ENCODE measurements at places on chromosomes 4 and X.

GRCh38 chrX:96424007-96424406 is 260.6 kb upstream of the DIAPH2 start:
- no peak for DNase-seq

- DNase-seq: no peak
Measured at GRCh38 chrX:130718137-130718536, 184.9 kb downstream of the ENOX2 start.

DNA sequence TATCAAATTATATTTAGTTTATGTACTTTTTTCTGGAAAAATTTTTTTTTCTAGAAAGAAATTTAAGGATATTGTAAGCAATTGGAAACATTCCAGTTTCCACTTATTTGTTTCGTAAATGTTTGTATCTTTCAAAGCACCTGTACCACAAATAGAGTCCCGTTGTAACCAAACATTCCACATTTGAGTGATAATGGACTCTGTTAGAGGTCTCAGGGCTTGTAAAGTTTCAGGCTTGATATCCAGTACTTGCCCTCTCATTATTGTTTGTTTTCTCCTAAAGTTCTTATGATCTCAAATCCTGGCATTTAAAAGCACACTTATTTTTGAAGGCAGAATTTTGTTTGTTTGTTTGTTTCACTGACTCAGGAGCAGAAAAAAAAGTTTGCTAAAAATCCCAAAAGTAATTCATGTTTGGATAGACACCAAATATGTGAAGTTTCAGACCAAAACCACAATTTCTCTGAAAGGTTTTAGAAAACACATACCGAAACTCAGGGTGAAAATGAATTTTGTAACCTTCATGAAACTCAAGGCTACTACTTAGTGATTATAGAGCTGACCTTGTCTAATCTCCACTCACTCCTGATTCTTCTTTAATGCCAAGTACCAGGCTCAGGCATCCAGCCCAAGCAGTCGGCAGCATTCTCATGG is 5.7 kb upstream of the TMEM192 start:
- no peak for DNase-seq

GRCh38 chr4:62571494-62571893 is 1371.4 kb downstream of the ADGRL3 start:
- DNase-seq: no peak

DNA sequence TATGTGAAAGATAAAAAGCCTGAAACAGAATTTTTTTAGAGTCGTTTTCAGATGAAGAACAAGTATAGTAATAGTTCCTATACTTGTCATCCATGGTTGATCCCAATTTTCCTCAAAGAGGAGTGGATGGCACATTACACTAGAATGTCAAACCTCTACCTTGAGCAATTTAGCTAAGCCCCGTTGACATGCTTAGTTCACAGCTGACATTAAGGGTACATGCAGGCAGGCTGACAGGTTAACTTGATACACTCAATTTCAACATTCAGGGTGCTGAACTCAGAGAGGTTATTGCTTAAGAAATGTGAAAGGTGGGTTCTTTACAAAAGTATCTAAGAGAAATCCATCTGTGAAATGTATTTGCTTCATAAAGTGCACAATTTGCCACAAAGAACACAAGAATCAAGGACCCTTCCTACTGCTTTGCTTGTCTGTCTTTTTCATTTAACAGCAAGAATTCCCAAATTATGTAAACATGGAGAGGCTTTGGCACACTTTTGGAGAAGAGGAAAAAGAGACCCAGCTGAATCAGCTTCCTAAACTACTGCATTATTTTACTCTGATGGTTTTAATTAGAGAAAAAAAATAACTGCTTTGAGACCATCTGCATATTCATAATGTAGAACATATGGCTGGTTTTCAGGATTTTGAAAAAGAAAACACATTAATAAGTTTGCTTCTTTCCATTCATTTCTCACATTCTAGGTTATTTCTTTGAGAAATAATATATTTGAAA is 122.5 kb upstream of the DDIT4L start:
- no peak for DNase-seq

DNA sequence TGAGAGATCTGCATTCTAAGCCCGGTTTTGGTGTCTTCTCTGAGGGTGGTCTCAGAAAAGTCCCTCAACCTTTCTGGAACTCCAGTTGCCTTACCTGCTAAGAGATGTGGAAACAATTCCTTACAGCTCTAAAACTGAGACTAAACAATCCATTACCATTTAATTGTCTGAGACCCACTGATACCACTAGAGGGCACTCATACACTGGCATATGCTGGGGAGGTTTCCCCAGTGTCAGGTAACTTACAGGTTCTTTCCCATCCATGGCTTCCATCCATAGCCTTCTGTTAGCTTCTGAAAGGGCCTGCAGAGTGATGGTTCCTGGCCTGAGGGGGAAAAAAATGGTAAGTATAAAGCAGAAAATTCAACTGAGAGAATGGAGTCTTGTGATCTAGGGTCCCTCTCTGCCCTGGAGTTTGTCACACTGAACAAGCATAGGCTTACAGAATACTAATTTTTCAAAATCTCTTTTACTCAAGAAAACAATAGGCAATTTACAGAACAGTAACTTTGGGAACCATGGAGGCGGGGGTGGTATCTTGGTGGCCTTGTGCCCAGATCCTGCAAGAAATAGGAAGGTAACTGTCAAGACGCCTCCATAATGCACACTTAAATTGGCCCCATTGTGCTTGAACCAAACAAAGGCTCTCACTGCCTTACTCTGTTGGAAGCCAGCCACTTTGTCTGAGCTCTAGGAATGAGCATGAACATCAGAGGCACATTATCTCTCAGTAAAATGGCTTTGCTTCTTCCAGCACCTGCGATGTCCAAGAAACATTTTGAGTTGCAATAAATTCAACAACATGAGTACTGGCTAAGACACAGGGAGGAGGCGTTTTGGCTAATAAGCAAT is 236.1 kb downstream of the OPHN1 start:
- DNase-seq: peak; percentile 29

DNA sequence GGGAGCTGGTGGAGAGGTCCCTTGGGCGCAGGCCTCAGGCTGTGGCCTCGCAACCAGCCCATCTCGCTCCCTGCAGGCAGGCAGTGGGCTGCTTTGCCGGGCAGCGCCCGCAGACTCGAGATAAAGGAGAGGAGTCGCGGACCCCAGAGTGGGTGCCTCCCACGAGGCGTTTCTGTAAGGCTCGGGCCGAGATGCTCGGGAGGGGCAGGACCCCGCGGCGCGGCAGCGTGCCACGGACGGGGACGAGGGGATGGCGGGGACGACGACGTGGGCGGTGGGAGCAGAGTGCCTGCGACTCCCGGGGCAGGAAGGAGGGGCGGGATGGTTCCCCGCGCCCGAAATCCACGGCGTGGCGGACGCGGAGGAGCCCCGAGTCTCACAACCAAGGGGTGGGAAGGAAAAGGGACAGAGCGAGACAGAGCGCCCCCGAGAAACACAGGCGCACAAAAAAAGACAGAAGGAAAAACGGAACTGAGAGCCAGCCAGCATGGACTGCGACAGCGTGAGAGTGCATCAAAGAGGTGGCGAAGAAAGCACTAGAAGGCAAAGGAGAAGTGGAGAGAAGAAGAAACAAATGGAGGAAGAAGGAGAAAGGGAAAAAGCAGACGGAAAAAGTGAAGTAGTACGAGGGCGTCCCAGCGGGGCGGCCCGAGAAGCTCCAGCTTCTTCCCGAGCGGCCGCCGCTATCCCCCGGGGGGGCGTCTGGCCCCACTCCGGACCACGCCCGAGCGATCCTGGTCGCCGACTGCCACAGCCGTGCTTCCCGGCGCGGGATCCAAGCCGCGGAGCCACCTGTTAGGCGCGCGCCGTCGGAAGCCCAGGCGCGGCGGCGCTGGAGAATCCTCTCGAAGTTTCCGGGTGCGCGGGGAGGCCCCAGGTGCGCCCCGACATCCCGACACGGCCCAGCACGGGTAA is 1.5 kb downstream of the BEND4 start:
- DNase-seq: no peak

DNA sequence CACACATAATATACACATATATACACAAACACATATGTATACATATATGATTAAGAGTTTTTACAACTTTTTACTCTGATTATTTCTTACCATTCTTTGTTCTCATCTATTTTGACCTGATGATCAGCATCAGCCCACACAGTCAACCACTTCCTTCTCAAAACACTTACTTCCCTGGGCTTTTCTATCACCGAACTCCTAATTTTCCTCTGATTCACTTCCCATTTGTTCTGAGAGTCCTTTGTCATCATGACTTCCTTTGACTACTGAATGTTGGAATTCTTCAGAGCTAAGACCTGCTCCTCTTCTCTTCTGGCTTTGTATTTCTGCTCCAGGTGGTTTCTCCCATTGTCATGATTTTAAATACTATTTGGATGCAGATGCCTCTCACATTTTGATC is 209.5 kb upstream of the AFF2 start:
- no peak for DNase-seq

DNA sequence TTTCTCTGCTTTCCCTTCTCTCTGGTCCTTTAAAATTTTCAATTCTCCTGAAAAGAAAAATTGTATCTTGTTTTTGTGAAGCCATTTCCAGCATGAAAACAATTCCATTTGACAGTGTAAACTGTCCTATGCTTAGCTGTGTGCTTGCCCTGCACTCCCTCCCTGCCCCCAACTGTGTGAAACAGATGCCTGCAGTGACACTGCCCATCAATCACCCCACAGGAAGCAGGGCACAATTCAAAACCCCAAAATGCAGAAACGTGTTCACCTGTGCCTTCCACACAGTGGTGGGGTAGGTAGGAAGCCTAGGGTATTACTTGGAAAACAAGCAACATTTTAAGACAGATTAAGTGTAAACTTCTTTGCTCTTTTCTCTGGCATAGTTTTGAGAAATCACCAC is 6.2 kb upstream of the FHDC1 start:
- DNase-seq: no peak

GRCh38 chr4:153297116-153297515 is 47.4 kb upstream of the MND1 start:
- no peak for DNase-seq

- DNase-seq: no peak
Measured at GRCh38 chr4:8156617-8157016, 2.0 kb downstream of the ABLIM2 start.

DNA sequence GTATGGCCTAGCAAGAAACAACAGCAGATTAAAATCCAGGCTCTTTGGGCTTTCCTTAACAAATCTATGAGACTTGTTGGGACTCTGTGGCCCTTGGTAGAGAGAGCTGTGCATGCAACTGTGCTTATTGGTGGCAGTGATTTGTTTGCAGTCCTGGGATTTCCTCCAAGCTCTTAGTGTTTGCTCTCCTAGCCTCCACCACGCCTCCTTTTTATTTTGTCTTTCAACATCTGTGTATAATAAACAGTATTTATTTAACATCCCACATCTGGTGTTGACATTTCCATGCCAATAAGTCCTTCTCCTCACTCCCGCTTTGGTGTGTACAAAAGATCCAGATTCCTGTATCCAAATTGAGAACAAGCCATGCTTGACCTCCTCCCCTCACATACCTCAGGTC is 3.1 kb downstream of the TNMD start:
- no peak for DNase-seq

DNA sequence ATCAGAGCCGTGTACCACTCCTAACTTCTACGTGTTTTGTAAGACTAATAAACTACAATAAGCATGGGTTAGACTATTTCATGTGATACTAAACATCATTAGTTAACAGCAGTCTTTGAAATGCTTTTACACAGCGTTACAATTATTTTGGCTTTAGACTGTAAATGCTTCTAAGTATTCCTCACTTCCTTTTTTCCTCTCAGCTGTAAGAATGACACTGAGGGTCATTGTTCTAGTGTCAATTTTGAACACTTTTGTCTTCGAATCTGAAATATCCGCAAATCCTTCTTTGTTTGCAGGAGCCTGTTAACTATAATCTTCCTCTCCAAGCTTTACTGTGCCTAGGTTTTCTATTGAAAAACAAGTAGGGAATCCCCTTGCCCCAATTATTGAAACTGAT is 1.5 kb downstream of the ABCE1 start:
- no peak for DNase-seq

DNA sequence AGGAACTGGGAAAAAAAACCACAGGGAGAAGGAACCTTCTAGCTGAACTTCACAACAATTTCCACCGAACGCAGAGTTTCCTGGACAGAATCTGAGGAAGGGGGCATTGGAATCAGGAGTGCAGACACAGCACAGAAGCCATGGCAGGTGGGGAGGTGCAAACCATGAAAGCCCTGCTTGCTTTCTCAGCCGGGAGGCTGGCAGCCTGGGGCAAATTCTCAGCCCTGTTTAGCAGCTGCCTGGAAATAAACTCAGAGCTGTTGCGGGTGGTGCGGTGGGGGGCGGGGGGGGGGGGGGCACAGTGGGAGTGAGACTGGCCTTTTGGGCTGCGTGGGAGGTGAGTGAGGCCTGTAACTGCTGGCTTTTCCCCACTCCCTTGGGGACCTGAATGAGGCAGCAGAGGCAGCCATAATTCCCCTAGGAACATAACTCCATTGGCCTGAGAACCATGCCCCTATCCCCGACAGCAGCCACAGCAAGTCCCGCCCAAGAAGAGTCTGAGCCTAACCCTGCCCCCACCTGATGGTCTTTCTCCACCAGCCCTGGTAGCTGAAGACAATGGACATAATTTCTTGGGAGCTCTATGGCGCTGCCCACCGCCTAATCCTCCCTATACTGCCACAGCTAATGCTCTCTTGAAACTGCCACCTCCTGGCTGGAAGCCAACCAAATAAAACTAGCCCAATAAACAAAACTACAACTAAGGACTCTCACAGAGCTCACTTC is 176.3 kb downstream of the FAM13A start:
- DNase-seq: no peak

DNA sequence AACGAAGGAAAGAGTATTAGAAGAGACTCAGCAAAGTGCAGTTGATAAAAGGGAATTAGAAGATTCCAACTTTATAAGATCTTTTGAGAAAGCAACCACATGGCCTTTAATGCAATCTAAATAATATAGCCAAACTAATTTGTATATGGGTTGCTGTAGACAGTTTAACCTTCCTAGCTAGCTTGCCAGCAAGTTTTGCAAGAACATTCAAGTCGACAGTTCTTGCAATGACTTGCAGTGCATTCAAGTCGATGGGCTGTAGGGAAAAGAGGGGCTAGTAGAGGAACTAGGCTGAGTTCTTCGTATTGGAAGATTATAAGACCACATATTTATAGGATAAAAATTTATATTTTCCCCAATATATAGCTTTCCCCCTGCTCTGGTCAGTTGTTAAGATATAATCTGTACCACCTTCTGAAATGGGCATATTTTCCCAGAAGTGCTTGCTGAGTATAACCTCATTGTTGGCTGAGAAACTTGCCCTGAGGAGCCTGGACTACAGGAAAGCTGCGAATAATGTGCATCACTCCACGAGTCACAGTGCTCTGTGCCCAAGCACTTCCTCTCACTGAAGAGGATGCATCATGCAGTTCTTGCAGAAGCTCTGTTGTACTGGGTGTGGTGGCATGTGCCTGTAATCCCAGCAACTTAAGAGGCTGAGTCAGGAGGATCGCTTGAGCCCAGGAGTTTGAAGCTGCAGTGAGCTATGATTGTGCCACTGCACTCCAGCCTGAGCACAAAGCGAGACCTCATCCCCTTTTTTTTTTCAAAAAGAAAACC is 56.7 kb downstream of the DOCK11 start:
- no peak for DNase-seq

Data from CD4-positive, alpha-beta T cell treated with Interleukin-15 for 4 hours (primary cell).